ENCODE measurements at places on chromosomes 12 and 14.

DNA sequence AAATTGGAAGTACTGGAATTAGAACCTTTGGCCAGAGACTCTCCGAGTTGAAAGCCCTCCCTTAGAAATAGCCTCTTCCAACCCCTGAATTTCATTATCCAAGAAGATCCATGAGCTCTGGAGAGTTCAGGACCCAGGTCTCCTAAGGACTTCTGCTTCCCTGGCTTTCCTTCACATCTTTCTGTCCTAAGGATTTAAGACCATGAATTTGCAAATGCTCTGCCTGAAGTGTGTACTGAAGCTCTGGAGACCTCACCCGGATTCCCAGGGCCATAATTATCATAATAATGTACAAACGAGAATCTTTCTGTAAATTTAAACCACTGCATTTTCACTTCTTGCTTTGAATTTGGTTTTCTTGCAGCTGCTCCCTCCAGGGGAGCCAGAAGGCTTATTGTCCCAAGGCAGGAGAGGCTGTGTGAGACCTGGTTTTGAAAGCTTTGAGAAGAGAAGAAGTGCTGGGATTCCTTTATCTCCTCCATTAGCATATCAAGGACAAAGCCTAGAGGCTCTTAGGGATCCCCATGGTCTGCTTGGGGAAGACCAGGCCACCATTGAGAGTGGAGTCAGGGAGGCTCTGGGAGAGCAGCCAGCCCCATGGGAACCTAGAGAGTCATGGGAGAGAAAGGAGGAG is 41.1 kb downstream of the GLRX5 start:
- no peak for DNase-seq

DNA sequence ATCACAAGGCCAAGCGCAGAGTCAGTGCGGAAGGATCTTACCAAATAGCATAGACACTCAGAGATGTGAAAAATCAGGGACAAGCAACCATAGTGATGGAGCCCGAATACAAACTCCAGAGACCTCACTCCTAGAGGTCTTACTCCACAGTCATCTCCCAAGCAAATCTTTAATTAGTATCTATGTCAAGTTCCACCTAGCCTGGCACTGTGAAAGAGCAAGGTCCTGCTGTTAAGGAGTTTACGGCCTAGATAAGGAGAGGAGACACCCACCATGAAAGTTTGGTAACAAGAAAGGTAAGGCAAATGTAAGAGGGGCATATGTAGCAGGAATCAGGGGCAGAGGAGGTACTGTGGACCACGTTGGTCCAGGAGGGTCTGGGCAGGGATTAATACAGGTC is 7.4 kb upstream of the PLEKHG6 start:
- no peak for DNase-seq

GRCh38 chr14:65335411-65335947 is 77.1 kb upstream of the FUT8 start:
- DNase-seq, result no peak

GRCh38 chr14:64728106-64728505 is 23.9 kb downstream of the PLEKHG3 start:
- no peak for DNase-seq

DNA sequence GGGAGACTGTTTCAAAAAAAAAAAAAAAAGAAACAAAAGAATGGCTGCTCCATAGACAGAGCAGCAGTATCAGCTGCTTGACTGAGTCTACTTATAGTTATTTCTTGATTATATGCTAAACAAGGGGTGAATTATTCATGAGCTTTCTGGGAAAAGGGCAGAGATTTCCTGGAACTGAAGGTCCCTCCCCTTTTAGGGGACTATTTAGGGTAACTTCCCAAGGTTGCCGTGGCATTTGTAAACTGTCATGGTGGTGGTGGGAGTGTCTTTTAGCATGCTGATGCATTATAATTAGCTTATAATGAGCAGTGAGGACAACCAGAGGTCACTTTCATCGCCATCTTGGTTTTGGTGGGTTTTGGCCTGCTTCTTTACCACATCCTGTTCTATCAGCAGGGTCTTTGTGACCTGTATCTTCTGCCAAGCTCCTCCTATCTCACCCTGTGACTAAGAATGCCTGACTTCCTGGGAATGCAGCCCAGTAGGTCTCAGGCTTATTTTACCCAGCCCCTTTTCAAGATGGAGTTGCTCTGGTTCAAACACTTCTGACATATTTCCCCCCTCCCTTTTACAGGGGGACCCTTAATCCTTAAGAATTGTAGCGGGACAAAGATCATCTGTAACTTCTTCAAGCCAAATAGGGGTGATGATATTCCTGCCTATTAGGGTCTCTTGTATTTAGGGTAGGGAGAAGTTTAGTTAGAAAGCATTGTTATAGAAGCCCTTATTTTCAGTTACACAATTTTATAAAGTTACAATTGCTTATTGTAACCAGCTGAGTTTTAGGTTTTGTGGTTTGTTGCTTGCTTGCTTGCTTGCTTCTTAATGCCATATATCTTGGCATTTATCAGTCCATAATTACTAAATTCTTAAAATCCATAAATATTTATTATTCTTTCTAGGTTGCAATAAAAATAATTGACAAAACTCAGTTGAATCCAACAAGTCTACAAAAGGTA is 42.5 kb downstream of the MARK3 start:
- DNase-seq, result no peak

- DNase-seq, result no peak
Observed at GRCh38 chr12:68336889-68337303, 4.7 kb upstream of the MDM1 start.

DNA sequence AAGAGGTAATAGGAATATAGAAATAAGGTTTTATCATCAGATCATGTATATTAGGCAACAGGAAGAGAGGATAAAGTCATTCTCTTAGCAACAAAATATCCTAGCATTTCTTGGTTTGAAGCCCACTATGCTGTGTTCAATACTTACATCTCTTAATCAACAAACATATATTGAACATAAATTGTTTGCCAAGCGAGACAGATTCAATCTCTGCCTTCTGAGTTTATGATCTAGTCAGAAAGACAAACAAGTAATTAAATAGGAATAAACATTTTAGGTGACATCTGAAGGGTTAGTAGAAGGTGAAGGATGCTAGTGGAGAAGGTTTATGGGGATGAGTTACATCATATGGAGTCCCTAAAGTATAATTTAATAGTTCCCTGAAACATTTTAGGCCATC is 54.8 kb downstream of the PPHLN1 start:
- no peak for DNase-seq

Data from GM12892 (cell line).